ENCODE measurements at places on chromosomes 3 and 15.

DNA sequence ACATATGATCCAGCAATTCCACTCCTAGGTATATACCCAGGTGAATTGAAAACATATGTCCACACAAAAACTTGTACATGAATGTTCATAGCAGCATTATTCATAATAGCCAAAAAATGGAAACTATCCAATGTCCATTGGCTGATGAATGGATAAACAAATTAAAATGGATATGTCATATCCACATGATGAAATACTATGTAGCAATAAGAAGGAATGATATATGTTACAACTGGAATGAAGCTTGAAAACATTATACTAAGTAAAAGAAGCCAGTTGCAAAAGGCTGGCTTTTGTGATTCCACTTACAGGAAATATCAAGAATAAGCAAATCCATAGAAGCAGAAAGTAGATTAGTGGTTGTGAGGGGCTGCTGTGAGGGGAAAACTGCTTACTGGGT is 33.7 kb downstream of the BNC1 start:
- peak; percentile 61 for DNase-seq

DNA sequence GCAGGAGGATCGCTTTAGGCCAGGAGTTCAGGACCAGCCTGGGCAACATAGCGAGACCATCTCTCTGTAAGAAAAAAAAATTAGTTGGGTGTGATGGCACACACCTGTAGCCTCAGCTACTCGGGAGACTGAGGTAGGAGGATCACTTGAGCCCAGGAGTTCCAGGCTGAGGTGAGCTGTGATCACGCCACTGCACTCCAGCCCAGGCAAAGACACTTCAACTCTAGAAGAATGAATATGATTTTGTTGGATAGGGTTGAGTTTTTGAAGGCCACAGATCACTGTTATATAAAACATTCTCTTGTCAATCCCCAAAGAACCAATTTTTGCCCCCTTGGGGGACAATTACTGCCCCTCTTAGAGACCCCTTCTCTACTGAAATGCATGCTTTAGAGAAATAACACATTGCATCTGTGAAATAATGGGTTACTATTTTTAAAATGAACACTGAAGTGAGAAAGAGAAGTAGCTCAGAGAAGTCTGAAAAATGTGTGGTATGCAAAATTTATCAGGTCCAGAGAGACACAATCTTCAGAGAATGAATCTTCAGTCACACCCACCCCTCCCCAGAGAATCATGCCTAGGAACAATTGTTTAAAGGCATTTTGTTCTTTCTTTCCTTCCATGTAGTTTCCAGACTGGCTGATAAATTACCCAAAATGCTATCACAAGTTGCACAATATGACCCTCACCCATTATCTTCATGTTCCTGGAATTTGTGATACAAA is 42.7 kb downstream of the METTL6 start:
- peak; percentile 54 for DNase-seq

- DNase-seq = peak; percentile 46
These were observed 55.2 kb upstream of the CHRNA7 start for GRCh38 chr15:31974855-31975829.

DNA sequence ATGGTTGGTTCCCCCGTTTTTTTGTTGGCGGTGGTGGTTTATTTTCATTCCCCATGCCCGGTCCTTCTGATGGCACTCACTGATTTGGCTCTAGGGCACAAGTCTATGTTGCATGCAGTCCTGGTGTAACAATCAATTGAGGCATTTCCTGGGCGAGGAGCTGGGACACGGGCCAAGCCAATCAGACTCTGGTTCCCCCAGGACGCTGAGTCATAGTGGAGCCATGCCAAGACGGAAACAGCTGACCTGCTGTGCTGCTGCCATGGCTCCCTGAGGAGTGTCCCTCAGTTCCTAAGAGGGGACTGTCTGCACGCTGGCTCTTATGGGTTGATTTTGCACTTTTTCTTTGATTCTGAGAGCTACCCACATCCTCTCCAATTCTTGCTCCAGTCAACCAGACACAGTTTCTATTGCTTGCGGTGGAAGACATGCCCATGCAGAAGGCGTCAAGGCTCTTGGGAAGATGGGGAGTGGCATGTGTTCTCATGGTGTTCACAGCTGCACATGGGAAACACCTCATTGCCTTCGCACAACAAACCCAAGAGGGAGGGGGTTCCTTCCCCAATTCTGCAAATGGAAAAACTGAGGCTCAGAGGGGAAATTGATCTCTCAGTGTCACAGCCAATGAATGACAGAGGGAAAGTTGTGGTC is 28.3 kb upstream of the ALDH1L1 start:
- peak; percentile 92 for DNase-seq

DNA sequence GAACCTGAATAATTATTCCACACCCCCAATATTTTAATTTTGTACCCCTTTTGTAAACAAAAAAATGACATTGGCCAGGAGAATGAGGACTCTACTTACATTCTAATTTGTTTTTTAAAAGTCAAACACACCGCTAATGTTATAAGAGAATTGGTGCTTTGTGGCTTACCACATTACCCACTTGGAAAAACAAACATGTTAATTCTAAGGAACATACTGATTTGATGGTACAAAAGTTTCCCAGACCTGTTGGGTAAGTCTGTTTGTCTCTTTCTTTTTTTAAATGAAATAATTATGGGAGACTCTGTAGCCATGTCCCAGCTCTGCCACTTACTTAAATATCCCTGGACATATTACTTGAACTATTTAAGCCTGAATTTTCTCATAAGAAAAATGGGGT is 352.5 kb upstream of the C2CD4B start:
- DNase-seq = no peak

GRCh38 chr15:26867200-26868007 is 542 bp downstream of the GABRA5 start:
- peak; percentile 12 for DNase-seq

GRCh38 chr3:31054032-31054431 is 159.6 kb upstream of the GADL1 start:
- DNase-seq = no peak

- no peak for DNase-seq
These were observed 23.2 kb downstream of the EIF1B start for GRCh38 chr3:40332684-40333083.

DNA sequence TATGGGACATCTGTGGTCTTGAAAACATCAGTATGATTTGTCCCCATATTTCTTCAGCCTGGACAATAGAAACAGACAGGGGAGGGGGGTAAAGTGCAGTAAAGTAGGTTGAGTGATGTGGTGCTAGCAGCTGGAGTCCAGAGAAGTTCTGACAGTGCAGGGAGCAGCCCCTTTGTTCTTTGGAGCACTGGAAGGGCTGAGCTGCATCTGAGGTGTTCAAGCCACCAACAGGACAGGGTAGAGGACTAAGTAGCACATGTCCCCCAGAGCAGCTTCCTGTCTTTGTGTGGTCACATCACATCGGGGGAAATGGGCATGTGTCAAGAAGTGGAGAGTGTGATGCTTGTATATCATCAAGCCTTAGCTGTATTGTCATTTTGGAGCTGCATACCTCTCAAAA is 12.1 kb downstream of the MRPS22 start:
- no peak for DNase-seq

DNA sequence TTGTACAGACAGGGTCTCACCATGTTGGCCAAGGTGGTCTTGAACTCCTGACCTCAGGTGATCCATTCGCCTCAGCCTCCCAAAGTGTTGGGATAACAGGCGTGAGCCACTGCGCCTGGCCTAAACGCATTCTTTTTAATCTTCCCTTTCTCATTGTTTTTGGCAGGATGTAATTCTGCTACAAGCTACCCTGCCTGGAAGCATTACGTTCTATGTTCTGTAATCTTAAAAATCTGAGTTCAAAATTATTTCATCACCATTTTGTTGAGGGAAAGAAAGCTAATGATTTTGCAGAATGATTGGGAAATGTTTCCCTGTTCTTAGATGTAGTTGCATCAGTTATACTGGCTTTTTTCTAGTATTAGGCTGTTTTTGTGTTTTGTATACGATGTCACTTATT is 71.5 kb downstream of the RGMA start:
- no peak for DNase-seq

- no peak for DNase-seq
These were observed 225.4 kb downstream of the SATB1 start for GRCh38 chr3:18199757-18200156.

- DNase-seq = peak; percentile 59
These were observed 82.3 kb downstream of the CHSY1 start for GRCh38 chr15:101169495-101170071.

GRCh38 chr3:121918779-121919483 is 24.7 kb downstream of the SLC15A2 start:
- no peak for DNase-seq

- DNase-seq = no peak
These were observed 185.2 kb upstream of the CFAP20DC start for GRCh38 chr3:59234884-59235633.

- no peak for DNase-seq
These were observed 99.2 kb downstream of the AGBL1 start for GRCh38 chr15:86178845-86179244.

DNA sequence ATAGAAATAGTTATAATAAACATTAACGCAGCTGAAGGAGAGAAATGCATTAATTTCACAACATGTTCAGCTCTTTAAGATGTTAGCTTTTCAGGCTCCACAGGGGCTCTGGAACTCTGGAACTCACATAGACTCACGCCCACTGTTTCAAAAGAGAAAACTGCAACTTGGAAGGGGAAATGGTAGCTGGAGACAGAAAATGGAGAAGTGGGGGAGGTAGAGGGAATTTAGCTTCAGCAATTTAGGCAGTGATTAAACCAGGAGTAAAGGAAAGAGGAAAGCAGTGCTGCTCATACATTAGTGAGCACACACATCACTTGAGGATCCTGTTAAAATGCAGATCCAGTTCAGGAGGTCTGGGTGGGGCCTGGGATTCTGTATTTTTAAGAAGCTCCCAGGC is 274.8 kb upstream of the TRIM42 start:
- no peak for DNase-seq

- no peak for DNase-seq
These were observed 97.7 kb downstream of the PLCH1 start for GRCh38 chr3:155647206-155647605.

DNA sequence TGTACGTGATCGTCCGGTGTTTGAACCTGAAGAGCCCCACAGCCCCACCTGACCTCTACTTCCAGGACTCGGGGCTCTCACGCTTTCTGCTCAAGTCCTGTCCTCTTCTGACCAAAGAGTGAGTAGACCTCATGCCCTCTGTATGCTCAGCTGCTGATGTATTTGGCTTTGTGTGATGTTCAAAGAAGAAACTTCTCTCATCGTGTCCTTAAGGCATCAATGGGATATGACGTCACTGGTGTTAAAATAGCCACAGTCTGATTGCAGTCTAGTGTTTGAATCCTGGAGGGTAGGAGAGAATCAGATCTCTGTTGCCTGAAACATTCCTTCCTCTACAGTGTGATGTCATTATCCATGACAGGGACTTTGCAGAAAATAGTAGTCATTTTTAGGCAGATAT is 28.1 kb downstream of the ABHD2 start:
- DNase-seq = peak; percentile 18

GRCh38 chr3:170584585-170585007 is 1.3 kb downstream of the SLC7A14 start:
- peak; percentile 74 for DNase-seq

GRCh38 chr15:75350601-75351361 is 3.9 kb downstream of the NEIL1 start:
- DNase-seq = no peak

- no peak for DNase-seq
These were observed 74.3 kb downstream of the B3GNT5 start for GRCh38 chr3:183327343-183327742.

GRCh38 chr15:89021224-89021623 is 67.0 kb upstream of the ABHD2 start:
- peak; percentile 66 for DNase-seq

GRCh38 chr3:189638276-189639031 is 7.3 kb downstream of the TP63 start:
- DNase-seq = no peak

DNA sequence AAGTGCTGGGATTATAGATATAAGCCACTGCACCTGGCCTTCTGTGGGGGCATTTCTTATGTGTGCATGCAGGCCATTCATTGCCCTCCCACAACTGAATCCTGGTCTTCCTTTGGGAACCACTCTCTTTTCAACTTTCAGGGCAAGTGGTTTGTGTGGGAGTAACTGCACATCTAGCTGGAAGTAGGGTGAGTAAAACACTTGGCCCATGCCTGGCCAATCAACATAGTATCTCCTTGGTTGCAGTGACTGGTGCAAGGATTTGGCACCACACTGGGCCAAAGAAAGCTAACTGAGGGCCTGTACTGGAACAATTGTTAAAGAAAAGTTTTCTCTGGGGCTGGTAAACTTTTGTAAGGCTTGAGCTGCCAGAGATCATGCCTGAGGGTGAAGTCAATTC is 189.2 kb upstream of the FEZF2 start:
- DNase-seq = no peak

GRCh38 chr3:146884296-146884695 is 279.1 kb upstream of the PLSCR5 start:
- DNase-seq = peak; percentile 74

DNA sequence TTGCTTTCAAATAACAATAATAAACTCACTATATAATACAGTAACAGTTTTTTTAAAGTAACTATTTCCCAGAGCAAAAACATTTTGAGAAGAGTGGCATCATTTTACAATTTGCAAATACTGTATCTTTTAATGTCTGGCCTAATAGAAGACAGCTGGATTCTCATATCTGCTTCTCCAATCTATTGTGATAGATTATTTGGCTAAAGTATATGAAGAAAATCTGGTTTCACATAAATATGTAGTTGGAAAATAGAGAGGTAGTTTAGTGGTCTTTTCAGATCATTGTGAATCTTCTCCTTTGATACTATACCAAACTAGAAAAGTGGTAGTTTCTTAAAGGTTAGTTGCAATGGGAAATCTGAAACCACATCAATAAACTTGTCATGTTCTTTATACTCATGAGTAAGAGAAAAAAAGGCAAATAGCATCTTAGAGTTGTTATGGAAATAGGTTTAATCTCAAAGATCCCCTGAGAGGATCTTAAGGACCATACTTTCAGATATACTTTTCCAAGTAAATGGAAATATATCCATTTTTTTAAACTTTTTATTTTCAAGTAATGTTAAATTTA is 124.8 kb upstream of the NR2E3 start:
- no peak for DNase-seq

DNA sequence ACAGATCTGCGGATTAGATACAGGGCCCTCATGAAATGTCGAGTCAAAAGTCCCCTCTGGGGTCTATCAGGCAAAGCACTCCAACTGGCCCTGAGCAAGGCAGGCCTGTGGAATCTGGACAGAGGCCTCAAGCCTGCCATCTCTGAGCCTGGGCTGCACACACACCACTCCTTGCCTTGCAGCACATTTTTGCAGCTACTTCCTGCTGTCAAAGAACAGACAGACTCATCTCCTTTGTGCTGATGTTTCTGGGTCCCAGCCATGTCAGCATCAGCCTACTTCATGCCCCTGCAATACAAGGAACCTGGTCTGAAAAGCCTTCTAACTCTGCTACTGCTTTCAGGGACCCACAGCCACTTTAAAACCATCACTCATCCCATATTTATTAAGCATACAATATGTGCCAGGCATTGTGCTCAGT is 60.6 kb upstream of the IL12A start:
- peak; percentile 68 for DNase-seq

GRCh38 chr15:61383421-61383820 is 154.3 kb upstream of the RORA start:
- peak; percentile 97 for DNase-seq

GRCh38 chr15:64524778-64525177 is 64.4 kb downstream of the ZNF609 start:
- no peak for DNase-seq

- no peak for DNase-seq
These were observed 96.8 kb downstream of the OCA2 start for GRCh38 chr15:28002136-28002861.
